Activated naive CD4-positive, alpha-beta T cell (primary cell): ENCODE measurements at places on chromosomes 11 and 22.

DNA sequence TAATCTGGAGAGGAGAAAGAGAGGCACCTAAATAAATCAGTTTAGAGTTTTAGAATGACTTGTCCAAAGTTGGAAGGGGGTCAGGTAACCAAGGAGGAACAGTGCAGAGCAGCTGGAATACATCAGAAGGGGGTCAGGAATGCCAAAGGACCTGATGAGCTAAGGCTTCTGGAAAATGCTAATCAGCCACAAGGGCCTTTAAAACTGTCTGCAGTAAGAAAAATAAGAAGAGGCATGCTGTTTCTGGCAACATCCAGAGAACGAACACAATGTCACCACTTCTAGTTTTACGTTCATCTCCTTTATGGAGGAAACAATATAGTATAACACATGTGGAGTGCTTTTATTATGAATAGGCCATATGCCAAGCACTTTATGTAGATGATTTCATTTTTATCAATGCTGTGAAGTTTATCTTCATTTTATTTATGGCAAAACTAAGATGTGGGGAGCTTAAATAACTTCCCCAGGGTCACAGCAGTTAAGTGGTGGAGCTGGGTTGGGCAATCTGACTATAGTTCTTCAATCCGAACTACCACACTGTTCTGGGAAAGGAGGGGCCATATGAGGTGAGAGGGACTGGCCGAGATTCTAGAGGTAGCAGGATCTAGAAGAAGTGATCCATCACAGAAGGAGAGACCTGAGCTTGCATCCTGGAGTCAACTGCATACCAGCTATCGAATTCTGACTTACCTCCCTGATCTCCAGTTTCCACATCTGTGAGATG lies 22.6 kb downstream of the ACO2 start:
- no peak for DNase-seq

DNA sequence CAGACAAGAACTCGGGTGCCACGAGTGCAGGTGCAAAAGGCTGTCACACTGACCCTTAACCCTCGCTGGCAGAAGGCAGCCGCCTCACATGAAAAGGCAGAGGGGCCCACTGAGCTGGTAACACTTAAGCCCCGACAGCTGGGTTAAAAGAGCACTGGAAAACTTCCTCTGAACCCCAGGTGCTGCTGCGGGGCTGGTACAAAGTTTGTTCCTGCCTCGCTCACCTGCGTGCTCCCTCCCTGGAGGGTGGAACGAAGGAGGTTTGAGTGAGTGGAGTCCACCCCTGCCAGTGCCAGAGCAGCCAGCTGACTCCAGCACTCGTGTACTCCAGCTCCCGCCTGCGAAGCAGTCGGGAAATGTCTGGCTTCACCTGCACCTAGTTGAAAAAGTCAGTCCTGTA lies 12.6 kb downstream of the SULT4A1 start:
- no peak for DNase-seq

DNA sequence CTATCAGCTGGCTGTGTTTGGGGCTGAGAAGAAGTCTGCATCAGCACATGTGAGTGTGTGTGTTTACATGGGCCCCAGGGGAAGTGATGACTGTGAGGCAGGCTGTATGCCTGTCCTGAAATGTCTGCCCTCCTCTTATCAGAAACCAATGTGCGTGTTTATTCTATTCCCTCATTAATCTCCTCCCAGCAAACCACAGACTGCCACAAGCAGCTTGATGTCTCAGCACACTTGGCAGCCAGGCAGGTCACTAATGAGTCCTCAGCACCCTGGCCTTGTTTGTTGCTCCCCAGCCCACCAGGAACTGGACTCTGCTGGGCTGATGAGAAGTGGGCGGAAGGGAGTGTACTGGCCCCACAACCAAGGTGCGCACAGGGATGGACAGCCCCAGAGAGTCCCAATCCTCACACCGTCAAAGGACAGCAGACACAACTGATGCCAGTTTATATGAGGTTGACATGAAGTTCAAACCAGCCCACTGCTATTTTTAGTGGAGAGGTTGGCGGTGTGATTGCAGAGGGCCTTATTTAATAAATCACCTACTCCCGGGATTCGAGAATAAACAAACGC lies 225.8 kb downstream of the ETS1 start:
- no peak for DNase-seq

DNA sequence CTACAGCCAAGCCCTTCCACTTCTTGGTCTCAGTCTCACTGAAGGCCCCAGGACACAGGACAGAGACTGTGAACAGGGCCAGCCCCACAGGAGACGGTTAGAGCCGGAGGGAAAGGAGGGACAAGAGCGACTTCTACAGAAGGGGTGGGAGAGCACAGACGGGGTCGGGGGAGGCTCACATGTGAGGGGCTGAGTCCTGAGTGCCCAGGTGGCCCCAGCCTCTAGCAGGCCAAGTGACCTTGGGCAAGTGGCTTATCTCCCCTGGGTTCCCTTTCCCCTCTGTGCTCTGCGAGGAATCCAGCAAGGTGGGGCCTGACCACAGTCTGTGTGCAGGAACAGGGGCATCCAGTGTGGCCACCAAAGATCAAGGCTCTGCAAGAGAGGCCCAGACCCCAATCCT lies 102.6 kb upstream of the LMO1 start:
- no peak for DNase-seq

GRCh38 chr11:27130806-27131205 lies 90.2 kb downstream of the BBOX1 start:
- DNase-seq: no peak

- DNase-seq: no peak
These were observed 50.4 kb downstream of the NELL1 start for GRCh38 chr11:20719821-20720220.

- no peak for DNase-seq
These were observed 118.3 kb downstream of the CD44 start for GRCh38 chr11:35257281-35257680.

- no peak for DNase-seq
These were observed 11.4 kb upstream of the MSANTD2 start for GRCh38 chr11:124811399-124812125.

GRCh38 chr22:44181033-44181911 lies 547 bp downstream of the PARVG start:
- DNase-seq: peak; percentile 33

- DNase-seq: no peak
These were observed 75.4 kb upstream of the ADSL start for GRCh38 chr22:40270748-40271373.

GRCh38 chr22:40583053-40583741 lies 53.3 kb downstream of the MRTFA start:
- no peak for DNase-seq

GRCh38 chr11:11243209-11243589 lies 109.9 kb downstream of the CSNK2A3 start:
- no peak for DNase-seq

GRCh38 chr11:2772544-2773031 lies 72.8 kb upstream of the KCNQ1OT1 start:
- no peak for DNase-seq

GRCh38 chr11:12066056-12066798 lies 44.2 kb upstream of the MICAL2 start:
- DNase-seq: no peak

- DNase-seq: no peak
These were observed 496 bp upstream of the CST6 start for GRCh38 chr11:66011239-66011784.

- no peak for DNase-seq
These were observed 27.4 kb upstream of the SYT8 start for GRCh38 chr11:1807264-1807995.

DNA sequence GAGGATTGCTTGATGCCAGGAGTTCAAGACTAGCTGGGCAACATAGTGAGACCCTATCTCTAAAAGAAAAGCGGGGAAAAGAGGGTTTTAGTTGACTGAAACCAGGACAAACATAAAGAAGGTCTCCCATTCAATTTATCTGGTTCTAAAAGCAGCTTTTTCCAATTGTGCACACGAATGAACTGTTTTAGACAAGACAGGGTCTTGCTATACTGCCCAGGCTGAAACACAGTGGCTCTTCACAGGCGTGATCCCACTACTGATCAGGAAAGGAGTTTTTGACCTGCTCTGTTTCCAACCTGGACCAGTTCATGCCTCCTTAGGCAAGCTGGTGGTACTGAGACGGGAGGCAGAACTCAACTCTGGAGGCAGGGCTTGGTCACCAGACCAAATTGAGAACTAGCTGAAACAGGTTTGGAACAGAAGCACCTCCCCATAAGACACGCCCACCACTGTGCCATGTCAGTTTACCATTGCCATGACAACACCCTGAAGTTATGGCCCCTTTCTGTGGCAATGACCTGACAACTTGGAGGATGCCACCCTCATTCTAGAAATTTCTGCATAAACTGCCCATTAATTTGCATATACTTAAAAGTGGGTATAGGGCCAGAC lies 2.8 kb upstream of the NUCB2 start:
- no peak for DNase-seq

DNA sequence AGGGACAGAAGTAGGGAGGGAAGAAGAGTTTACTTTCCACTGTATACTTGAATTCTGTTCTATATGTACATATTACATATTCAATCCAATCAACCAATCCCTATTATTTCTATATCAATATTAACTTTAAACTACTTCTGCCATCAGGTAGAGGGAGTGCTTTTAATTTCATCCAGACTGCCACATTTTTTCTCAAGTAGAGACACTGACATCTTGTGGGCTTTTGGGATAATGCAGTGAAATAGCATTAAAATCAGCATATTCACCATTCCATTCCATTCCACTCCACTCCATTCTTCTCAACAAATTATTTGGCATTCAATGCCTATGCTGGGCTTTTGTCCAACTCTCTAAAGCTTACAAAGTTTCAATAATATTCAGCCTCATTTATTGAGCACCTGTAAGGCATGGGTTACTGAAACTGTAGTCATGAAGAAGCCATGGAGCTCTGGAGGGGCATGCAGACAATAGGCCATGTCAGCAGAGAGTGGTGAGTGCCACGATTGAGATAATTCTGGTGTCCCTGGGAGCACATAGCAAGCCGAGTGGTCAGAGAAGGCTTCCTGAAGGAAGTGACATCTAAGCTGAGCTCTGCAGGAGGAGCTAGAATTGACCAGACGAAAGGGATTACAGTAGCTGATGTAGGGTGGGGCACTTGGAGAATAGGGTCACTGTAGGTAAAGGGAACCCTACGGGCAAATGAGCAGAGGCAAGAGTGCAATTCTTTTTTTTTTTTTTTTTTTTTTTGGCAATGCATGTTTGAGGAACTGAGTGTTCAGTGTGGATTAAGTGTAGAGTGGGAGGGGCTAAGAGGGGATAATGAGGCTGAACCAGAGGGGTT lies 12.8 kb upstream of the CLPB start:
- DNase-seq: no peak

DNA sequence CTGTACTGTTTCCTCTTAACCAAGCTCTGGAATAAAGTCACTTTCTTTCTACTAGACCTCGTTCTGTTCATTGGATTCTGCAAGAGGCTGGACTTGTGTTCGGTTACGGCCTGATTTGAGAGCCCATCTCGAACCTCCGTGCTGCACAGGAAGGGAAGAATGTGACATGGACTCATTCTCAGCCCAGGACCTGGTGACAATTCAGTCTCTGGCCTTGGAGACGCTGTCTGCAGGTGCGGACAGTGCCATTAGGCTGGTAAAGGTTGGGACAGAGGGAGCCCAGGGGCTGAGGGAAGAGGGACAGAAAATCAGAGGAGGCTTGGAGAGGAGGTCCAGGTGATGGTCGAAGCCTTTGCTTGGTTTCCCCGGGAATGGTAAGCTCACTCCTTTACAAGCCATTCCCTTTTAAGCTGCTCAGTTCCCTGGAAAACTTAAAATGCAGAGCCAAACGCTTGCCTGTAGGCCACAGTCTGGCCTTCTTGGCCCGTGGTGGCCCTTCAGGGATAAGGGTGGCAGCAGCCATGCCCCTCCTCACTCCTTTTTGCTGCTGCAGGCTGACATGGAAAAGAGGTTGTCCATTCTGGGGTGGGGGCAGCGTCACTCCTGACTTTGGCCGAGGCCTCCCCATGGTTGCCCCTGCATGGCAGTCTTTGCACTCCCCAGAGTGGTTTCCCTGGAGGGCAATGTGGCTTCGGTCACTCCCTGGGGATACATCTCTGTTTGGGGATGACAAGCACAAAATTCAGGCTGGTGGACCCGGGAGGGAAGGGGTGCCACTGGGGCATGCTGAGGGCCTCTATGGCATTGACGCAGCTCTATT lies 52.3 kb downstream of the SHISAL1 start:
- no peak for DNase-seq

DNA sequence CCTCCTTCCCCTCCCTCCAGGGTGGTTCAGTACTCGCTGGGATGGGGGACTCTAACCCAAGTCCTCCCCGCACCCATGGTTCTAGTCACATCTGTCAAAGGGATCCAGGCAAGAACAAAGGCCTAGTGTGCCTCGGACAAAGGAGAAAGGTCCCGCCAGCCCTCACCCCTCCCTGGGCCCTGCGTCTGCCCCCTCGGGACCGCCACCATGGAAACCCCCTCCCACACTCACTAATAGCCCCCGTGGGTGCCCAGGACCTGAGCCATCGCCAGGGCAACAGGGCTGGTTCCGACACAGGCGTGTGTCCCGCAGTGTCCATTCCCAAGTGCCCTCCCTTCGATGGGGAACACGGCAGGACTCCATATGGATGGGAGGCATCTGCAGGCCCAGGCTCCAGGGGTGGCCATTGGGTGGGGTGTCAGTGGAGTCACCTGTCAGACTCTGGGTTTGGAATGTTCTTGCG lies 5.1 kb upstream of the CARNS1 start:
- DNase-seq: no peak

DNA sequence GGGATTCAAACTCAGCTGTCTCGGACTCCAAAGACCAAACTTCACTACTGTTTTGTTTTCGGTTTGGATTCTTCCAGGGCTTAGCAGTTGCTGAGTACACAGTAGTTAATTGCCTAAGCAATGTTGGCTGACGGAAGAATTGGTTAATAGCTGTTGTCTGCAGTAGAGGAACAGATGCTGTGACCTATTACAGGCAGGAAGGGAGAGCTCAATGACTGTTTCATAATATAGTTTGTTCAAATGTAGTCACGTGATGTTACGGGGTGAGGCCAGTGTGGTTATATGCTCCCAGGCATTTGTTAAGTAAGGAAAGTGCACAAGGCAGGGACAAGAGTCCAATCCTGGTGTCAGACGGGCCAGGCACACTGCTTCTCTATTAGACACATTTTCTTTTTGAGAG lies 222.6 kb upstream of the CCDC90B start:
- no peak for DNase-seq

- DNase-seq: no peak
These were observed 670 bp downstream of the SC5D start for GRCh38 chr11:121293288-121293594.

DNA sequence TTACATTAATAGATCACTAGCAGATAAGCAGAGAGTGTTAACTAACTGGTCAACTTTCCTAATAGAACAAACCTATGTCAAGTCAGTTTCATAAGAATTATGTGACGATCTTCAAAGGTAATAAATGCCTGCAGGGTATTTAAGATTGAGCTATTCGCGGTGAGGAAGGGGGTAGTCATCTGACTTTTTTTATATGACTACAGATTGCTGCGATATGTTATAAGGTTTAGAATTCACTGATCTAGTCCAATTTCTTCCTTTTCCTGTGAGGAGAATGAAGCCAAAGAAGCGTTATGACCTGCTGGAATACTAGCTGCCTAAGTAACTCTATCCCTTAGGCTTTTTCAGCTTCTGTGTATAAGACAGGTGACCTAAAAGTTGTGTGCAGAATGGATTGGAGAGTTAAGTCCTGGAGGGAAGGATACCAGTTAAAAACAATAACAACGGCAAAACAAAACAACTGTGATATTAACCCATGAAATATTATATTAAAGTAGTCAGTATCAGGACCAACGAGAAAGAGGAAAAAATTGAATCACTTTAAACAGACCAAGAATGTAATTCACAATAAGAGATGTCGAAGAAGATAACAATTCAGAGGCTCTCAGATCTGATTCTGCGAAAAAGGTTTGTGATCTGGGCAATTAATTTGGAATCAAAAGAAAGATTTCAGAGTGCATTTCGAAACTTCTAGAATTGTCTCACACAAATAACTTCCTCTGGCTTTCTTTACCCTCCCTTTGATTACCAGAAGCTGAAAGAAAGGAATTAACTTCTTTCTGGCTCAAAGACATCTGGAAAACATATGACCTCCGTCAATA lies 630 bp downstream of the CASP4 start:
- no peak for DNase-seq
